Stimulated activated CD8-positive, alpha-beta memory T cell treated with anti-CD3 and anti-CD28 coated beads, Interleukin-15, amount 100 ng/mL, for 1 hour (primary cell): ENCODE measurements at places on chromosomes 12 and 14.

- no peak for DNase-seq
Measured at GRCh38 chr12:48882315-48882687, 16.6 kb upstream of the RND1 start.

DNA sequence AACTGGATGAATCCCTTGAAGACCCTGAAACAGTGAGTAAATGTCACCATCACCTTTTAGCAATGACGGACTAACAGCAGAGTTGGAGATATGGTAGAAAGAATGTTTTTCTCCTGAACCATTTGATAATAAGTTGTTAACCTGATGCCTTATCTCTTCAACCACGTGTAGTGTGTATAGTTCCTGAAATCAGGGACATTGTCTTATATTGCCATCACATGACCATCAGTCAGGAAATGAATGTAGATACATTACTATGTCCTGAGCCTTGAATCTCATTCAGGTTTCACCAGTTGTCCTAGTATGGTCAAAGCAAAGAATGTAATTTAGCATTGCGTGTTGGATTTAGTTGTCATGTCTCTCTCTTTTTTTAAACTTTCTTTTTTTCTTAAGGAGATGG, 15.7 kb downstream of the ATP6V0A2 start:
- no peak for DNase-seq

DNA sequence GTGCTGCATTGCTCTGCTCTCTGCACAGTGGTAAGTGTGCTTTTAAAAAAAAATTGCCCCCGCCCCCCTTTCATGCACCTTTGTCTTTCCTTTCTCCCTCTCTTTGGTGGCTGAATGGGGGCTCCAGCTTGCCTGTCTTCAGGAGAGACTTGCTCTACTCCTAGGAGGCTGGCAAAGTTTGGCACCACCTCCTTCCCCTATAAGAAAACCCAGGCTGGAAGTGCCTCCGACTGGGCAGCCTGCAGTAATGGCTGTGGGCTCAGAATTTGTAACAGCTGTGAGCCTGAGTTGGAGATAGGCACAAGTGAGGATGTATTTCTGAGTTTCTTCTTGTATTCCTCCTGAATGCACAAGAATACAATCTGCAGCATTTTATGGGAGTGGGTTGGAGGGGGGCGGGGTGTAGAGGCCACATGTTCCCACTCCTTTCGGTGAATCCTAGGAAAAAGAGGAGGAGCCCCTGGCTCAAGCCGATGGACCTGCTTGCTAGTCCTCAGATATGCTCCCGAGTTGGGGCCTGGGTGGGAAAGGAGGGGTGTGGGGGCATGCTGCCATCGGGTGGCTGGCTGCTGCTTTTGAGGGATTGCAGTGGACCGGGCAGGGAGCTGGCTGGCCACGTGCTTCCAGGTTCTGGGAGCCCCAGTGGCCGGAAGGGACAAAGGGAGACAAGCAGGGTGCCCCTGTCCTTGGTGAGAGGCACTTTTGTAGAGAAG, 124.3 kb downstream of the TSPAN9 start:
- no peak for DNase-seq

- DNase-seq, result no peak
Measured at GRCh38 chr12:62898526-62898925, 36.4 kb downstream of the PPM1H start.

GRCh38 chr14:105334383-105335230, 20.1 kb downstream of the PACS2 start:
- no peak for DNase-seq

DNA sequence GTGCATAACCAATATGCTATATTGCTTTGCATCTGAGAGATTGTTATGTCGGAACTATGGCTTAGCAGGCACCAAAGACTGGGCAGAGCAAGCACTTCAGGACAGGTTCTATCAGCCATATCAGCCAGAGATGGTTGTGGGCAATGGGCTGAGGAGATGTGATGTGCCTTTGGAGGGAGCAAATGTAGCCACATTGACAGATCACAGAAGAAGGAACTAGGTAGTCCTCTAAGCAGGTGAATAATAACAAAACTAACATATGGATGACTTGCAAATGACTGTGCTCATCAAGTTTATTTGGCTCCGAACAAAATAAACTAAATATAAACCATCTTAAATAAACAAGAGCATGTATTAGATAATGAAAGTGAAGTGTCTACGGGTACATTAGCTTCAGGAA, 291.7 kb downstream of the RMST start:
- DNase-seq, result no peak

DNA sequence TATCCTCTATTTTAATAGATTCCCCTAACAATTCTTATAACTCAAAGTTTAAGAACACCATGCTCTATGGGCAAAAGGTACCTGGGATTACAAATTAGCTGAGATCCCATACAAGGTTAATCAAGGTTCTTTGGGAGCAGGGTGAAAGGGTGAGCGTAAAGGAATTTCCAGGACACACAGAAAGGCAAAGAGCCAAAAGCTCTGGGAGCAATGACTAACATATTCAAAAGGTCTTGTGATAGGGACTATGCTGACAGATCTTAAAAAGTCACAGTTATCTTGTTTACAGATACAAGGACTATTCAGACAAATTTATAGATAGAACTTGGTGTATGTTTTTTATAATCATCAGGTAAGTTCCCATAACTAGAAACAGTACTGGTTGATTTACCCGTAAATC, 19.5 kb upstream of the PPFIBP1 start:
- no peak for DNase-seq

- DNase-seq, result no peak
Measured at GRCh38 chr12:123139926-123140675, 10.8 kb downstream of the PITPNM2 start.

- DNase-seq, result no peak
Measured at GRCh38 chr14:20614038-20614840, 23.1 kb upstream of the RNASE12 start.

DNA sequence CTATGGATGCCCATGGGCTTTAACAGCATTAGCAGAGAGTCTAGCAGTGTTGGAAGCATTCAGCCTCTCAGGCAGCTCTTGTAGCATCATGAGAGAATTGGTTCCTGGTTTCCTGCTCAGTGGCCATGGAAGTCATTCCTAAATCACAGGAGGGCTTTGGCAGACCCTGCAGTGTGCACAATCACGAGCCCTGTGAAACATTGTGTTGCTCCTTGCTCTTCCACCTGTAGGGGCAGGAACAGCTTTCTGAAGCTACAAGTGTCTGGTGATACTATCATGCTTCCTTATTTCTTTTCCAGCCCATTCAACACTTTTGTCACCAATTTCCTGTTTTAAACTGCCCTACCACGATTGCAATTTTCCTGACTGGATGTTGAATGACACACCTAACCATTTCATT, 402.2 kb upstream of the USP15 start:
- DNase-seq, result no peak

DNA sequence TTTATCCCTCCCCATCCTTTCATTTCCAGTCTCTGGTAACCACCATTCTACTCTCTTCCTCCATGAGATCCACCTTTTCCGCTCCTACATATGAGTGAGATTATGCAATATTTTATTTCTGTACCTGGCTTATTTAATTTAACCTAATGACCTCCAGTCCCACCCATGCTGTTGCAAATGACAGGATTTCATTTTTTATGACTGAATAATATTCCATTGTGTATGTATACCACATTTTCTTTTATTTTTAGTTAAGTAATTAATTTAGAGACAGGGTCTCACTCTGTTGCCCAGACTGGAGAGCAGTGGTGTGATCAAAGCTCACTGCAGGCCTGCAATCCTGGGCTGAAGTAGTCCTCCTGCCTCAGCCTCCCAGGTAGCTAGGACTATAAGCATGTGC, 2.6 kb downstream of the LRRK2 start:
- DNase-seq, result no peak

DNA sequence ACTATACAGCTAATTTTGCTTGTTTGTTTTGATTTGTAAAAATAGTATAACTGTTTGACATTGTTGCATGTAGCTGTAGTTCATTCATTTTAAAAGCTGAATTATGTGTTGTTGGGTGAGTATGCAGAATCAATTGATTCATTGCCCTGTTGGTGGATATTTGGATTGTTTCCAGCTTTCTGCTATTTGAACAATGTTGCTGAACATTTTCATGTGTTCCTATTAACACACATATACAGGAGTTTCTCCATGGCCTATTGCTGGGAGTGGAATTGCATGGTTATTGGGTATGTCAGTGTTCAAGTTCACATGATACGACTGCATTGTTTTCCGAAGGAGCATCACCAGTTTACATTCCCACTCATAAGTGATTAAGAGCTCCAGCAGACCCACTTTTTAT, 75.3 kb downstream of the SRGAP1 start:
- DNase-seq, result no peak

GRCh38 chr12:41514907-41515306, 326.8 kb downstream of the PDZRN4 start:
- no peak for DNase-seq

- DNase-seq, result no peak
Measured at GRCh38 chr14:72903716-72904115, 9.8 kb upstream of the DPF3 start.

GRCh38 chr12:99915251-99916082, 69.3 kb downstream of the ANKS1B start:
- DNase-seq, result no peak

- DNase-seq, result no peak
Measured at GRCh38 chr12:97513950-97514349, 51.3 kb downstream of the RMST start.

DNA sequence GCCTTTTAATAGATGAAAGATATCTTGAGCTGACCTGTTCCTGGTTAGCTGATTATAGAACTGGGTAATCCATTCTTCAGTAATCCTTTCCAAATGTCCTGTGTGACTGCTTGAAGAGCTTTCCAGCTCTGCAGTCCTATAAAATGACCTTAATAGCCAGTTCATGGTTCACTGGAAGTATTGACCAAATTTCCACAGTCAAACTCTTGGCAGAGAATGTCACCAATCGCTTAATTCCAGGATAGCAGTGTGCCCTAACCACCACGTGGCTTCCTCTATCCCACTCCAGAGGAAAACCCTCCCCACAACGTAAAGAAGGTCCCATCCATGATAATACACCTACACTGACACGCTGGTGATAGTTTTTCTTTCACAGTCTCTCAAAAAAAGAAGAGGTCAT, 17.4 kb downstream of the PRKAB1 start:
- DNase-seq, result no peak

DNA sequence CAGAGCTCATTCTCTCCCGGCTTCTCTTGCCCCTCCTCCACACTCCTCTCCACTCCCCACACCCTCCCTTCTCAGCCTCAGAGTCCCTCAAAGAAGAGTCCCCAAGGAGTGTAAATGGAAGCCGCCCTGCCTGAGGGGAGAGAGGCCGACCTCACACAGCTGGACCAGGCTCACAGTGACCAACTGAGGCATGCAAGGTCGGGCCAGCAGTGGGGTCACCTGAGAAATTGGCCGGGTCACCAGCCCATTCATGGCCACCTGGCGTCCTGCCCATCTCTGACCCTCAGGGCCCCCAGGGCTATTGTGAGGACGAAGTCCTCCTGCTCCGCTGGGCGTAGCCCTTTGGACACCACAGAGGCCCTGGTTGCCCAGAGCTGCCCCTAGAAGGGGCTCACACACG, 49.5 kb upstream of the NUAK1 start:
- DNase-seq, result no peak

GRCh38 chr12:92675092-92675865, 27.5 kb upstream of the PLEKHG7 start:
- no peak for DNase-seq

- DNase-seq, result no peak
Measured at GRCh38 chr14:101781240-101782061, 19.9 kb downstream of the PPP2R5C start.

- DNase-seq, result no peak
Measured at GRCh38 chr12:128992550-128992949, 139.3 kb downstream of the GLT1D1 start.

GRCh38 chr12:45553204-45553603, 176.3 kb upstream of the ARID2 start:
- DNase-seq, result no peak

DNA sequence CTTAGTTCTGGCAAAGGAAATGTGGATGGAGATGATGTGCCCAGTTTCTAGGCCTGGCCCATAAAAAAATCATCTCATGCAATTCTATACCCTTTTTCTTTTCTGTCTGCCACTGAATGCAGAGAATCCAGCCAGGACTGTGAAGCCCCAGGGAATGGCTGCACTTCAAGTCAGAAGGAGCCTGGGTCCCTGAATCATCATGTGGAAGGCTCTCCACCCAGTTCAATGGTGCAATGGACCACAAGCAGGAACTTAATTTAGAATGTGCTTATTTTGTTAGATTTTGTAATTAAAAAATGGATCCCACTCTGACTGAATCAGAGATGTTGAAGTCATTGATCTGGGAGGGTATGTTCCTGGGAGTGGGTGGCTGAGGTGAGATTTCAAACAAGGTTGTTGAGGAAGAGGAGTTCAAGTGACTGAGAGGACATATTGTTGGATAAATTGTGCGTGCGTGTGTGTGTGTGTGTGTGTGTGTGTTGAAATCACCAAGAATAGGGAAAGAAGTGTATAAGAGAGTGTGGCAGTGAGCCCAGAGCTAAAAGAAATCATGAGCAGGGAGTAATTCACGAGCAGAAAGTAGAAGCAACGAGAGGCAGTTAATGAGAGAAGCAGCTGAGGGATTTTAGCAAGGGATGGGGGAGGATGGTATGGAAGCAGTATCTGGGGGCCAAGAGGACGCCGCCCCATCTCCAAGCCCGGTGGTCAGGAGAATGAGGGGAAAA, 125.4 kb downstream of the TMX1 start:
- DNase-seq, result no peak

- no peak for DNase-seq
Measured at GRCh38 chr14:34064349-34064748, 113.5 kb upstream of the EGLN3 start.

- no peak for DNase-seq
Measured at GRCh38 chr12:9052610-9053009, 63.1 kb downstream of the A2M start.

DNA sequence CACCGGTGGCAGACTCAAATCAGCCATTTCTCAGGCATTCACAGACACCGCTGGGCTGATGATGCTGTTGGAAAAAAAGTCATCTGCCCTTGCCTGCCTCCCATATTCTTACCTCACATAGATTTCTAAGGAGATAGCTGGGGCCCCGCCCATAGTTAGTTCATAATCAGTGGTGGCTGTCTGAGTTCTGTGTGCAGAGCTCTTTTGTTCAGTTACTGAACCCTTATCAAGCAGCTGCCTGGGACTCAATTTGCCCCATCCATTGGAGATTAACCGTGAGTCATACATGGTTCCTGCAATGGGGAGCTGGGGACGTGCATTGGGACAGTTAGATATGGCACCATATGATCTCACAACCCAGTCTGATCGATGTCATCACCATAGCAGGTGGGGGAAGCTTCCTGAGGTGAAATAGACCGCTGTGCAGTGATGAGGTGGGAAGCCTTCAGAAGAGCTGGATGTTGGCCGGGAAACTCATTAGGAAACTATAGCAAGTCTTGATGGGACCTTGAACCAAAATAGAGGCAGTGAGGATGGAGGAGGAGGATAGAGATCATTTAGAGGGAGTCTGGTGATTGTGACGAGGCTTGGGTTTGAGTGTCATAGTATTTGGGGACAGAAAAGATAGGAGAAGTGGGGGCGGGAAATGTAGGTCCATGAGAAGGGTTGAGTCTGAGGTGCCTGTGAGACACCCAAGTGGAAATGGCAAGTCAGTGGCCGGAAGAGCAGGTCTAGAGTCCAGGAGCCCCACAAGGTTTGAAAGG, 147.8 kb downstream of the GCH1 start:
- DNase-seq, result no peak

- no peak for DNase-seq
Measured at GRCh38 chr12:76037130-76038103, 5.8 kb upstream of the PHLDA1 start.

- DNase-seq, result peak; percentile 49
Measured at GRCh38 chr12:111368788-111369495, at the start of gene PHETA1. TSS of gene PHETA1 (minus strand) at chr12:111369095. CDS start at chr12:111363427, 5,668 bp downstream.
